HL-60 (cell line): ENCODE measurements at places on chromosomes 2 and 18.

DNA sequence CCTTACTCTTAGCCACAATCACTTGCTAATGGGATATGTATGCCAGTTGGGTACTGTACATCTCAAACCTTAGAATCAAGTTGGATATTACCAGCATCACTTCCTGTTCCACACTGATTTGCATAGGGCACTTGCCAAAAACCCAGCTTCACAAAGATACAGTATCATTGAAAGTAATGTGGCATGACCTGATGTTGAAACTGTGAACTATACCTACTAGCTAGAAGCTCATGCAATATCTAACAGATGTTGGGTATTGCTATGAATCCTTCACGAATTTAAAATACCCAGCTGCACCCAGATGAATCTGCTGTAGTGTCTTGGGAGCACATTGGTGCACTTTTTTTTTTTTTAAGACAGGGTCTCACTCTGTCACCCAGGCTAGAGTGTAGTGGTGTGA is 6.5 kb upstream of the STAMBP start:
- no peak for DNase-seq

GRCh38 chr2:106137731-106138521 is 56.2 kb downstream of the UXS1 start:
- no peak for DNase-seq

DNA sequence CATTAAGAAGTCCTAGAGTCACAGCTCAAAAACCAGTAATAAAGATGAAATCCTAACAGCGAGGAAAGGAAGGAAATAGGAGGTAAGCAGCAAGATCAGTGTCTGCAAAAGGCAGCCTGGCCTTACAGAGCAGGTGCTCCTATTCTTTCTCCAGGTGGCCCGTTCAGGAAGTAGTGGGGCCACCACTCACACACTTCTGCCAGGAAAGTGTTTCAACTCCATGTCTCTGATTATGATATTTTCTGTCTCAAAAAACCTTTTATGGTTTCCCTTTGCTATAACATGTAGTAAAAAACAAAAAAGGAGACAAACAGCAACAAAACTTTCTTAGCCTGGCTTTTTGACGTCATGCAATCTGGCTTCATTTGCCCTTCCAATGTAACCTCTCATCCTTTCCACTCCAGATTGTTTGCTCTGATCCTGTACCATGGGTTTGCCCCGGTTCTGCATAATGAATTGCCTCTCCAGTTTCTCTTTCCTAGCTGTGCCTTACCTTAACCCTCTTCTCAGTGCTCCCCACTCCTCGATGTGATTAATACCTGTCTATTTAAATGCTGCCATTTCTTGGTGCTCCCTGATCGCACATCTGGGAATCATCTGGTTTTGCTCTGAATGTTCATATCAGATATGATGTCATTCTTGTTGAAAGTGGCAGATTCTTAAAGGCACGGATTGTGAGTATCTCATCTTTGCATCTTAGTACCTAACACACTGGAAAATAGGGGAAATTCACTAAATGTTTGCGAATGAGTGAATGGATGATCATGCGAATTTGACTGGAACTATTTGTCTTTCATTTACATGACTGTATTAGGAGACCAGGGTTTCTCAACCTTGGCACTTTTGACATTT is 50.6 kb upstream of the PTPRM start:
- DNase-seq, result no peak

DNA sequence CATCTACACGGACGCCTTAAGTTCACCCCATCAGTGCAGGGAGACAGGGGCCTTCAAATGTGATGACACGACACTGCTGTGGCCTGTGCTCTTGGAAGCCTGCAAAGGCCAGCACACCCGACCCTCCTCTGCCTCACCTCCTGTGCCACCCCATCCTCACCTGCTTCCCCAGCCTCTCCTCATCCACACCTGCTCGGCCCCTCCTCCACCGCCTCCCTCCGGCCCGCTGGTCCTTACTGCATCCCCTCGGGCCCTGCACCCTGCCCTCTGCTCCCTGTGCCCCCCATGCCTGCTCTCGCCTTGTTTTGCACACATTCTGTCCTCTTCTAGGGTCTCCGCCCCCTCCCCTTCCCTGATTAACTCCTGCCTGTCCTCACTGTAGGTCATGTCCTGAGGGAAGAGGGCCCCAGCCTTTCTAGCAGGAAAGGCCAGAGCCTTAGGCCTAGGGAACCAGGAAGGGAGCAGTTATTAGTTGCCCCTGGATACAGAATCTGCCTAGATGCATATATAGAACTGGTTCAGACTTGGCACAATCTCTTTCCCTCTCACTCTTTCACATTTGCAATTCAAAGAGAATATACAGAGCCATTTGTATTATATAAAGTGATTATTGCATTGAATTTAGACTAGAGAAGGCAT is 39.4 kb downstream of the TRAPPC12 start:
- no peak for DNase-seq

DNA sequence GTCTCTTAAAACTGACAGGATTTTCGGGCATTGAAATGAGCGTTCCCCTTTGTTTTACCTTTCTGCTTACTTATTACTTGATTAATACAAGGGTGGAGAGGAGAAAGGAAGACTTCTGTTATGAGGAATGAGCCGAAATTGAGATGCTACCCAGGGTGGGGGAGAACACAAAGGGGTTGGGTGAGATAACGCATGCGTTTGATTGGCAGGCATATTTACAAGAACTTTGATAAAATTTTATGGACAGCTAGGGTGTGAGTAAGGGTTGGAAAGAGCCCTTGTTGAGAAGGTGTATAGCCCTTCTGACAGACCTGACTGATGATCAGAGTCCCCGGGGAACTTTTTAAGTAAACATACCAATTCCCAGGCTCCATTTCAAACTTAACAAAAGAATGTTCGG is 1.8 kb downstream of the RNF138 start:
- no peak for DNase-seq

DNA sequence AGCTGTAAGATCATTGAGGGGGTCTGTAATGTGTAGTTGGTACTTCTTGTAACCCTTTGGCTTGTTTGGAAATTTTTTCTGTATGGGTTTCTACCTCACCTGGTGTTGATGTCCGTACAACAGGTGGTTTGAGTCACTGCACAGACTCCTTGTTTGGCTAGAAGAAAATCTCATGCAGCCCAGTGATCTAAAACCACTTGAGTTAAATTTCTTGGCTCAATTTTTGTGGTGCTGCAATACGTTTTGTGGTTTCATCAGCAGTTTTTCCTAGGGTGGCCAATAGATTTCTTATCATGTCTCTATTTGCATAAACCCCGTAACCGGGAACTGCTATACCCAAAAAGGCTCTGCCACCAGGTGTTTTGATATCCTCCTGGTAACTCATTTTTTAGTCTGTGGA is 43.4 kb downstream of the CERS6 start:
- no peak for DNase-seq

DNA sequence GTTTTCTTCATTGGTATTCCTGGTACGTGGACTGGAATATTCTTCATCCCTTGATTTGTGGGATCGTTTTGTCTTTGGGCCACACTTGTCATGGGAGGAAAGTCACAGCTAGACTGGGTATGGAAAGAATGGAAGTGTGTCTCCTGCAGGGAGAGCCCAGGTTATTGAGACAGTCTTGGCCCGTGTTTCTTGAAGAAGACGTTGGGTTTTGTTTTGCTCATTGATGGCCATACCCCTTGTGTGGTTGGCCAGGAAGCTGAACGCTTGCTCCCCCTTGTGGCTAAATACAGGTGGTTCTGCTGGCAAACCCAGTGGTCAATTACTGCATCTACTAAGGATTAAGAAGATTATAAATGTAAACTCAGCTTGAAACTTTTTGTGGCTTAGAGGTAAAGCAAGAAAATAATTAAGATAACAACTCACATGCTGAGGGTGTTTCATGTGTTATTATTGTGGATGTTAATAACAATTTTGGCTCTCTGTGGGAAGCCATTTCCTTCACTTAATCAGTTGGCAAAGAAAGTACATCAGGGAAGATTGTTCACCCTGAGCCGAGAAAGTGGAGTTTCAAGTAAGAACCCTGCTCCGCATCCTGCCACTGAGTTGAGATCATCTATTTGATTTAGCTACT is 91.8 kb downstream of the NEDD4L start:
- peak; percentile 47 for DNase-seq
